ENCODE measurements at places on chromosomes 6 and 20.

DNA sequence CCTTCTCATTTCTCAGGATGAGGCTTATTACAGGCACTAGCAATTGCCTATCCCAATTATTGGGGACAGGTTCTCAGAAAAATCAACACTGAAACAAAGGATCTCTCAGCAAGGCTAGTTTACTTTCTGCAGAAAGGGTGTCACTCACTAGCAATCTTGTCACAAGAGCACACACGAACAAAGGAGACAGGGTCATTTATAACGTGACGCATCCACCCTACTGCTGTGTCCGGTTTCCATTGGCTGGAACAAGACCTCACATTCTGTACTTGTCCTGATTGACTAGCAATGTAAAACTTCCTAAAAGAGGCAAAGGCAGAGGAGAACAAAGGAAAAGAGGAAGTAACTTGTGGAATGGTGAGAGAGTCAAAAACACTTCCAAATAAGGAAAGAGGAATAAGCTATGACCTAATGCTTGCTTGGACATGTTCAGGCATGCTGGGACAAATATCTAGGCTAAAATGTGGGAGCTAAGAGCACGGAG is 160.2 kb upstream of the STXBP5 start:
- DNase-seq, result no peak

DNA sequence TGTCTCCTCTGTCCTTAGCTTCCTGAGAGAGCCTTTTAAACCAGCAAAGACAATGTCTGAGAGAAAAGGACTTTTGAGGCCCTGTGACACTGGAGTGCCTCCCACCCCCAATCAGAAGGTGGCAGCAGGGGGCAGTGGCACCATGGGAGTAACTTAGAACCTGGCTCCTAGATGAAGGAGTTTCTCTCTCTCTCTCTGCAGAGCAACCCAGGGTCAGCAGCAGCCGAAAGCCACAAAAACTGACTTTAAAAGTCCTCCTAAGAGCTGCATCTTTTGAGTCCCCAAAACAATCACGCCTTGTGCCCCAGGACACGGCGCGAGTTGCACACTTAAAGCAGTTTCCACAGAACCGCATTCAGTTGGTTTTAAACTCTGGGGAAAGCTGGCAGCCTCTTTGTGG is 5.3 kb upstream of the TCP11 start:
- DNase-seq, result no peak

DNA sequence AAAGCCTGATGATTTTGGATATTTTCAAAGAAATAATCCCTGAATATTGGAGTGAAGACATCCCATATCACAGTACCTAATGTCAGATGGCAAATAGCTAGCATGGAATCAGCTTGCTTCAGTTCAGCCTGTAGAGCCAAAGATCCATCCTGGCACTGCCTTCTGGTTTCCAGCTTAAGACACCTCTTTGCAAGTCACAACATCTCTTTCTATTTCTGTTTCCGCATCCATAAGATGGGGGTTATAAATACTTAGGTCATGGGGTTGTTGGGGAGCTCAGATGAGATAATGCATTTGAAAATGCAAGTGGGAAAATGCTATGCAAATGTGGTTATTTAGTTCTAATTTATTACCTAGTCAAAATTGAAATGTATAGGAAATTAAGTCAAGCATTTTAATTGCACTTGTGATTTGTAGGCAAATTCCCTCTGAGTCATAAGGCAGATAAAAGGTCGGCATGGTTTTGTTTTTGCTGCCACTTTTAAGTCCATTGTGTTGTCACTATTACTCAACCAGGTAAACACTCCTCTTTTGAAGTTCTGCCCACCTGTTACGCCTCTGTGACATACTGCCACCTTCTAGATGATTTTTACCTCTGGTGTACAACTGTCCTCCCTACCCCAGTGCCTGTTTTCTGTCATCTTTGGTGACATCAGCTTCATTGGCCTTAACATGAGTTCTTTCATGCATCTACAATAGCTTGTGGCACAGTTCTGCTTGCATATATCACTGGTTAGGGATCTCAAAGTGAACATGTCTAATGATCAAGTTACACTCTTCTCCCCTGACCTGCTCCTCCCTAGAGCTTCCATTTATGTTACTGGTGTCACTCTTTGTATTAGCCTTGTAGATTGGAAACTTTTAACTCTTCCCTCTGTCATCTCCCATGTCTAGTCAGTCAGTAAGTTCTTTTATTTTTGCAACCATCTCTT is 96.6 kb downstream of the CDKAL1 start:
- no peak for DNase-seq

DNA sequence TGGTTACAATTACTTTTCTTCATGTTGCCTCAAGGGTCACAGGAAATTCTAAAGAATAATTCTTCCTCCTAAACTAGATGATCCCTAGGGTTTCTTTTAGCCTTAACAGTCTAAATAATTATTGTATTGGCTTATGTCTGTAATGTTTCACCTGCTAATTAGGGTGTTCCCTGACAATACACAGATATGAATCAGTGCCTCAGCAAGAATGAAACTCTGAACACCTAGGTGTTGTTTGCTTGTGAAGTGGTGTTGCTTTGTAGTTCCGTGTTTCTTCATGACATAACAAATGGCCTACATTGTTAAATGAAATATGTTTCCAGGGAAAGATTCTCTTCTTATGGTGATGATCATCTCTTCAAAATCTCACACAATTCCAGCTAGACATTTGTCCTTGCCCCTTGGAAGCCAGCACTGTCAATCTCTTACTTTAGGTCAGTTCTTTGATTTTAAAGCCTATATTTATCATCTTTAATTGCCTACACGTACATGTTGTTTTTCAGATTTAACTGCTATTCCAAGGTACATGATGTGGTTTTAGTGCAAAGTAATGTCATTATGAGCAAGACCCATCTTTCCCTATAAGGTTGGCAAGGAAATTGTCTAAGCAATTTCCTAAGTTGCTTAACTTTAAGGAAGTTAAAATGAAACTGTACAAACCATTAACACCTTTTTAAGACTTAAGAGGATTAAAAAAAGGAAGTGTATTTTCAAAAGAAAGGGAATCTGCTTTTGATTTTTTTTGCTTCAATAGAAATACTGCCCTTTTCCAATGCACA is 111.9 kb downstream of the TBC1D7 start:
- no peak for DNase-seq

DNA sequence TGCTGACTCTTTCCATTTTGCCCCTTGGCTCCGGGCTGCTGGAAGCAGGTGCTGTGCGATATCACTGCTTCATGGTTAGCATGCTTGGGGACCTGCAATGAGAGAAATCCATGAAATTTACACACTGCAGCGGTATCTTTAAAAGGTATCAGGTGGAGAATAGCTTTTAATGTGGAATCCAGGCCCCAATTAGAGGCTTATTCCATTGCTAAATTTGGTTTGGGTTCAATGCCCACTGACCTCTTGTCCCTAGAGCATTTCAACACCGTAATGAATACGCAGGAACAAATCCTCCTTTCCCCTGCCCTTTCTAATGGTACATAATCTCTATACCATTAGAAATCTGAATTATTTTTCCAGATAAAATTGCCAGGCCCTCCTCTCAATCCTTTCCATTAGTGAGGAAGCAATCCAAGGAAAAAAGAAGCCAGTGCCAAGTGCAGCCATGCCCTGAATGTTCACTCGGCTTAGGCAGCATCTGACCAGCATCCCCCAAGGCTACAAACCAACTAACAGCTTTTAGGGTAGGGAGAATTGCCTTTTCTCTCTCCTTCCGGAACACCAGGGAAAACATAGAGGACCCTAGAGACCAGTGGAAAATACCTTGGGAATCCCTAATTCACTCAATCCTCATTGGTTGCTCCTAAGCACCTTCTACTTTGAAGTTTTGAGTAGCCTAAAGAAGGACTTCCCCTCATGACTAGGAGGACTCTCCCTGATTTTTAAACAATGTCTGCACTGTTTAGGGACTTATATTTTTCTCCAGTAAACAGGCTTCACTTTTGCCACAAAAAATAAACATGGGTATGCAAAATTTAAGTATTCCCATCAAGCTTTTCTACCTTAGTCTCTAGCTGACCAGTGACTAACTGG is 143.1 kb downstream of the QRSL1 start:
- DNase-seq, result no peak

DNA sequence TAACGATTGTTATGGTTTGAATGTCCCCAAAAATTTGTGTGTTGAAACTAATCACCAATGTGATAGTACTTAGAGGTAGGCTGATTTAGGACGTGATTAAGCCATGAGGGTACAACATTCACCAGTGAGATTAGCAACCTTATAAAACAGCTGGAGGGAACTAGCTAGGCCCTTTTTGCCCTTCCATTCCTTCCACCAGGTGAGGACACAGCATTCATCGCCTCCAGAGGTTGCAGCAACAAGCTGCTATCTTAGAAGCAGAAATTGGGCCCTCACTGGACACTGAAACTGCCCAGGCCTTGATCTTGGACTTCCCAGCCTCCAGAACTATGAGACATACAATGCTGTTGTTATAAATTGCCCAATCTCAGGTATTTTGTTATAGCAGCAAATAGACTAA is 340.7 kb upstream of the JARID2 start:
- DNase-seq, result no peak

GRCh38 chr6:85015396-85015990 is 251.1 kb upstream of the TBX18 start:
- no peak for DNase-seq

DNA sequence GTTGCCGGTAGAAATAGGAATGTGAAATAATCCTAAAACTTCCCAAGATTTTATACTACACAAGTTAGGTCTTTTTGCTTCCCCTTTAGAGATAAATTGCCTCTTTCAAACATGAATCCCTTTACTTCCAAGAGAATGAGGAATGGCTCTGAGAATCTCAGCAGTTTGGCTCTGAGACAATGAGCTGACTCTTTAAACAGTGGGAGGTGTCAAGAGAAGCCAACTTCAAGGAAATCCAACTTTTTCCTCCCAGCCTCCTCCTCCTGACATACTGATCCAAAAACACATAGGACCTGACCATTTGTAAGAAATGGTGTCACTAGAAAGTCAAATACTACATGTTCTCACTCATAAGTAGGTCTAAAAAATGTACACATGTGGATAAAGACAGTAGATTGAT is 154.2 kb downstream of the ALDH8A1 start:
- DNase-seq, result no peak

DNA sequence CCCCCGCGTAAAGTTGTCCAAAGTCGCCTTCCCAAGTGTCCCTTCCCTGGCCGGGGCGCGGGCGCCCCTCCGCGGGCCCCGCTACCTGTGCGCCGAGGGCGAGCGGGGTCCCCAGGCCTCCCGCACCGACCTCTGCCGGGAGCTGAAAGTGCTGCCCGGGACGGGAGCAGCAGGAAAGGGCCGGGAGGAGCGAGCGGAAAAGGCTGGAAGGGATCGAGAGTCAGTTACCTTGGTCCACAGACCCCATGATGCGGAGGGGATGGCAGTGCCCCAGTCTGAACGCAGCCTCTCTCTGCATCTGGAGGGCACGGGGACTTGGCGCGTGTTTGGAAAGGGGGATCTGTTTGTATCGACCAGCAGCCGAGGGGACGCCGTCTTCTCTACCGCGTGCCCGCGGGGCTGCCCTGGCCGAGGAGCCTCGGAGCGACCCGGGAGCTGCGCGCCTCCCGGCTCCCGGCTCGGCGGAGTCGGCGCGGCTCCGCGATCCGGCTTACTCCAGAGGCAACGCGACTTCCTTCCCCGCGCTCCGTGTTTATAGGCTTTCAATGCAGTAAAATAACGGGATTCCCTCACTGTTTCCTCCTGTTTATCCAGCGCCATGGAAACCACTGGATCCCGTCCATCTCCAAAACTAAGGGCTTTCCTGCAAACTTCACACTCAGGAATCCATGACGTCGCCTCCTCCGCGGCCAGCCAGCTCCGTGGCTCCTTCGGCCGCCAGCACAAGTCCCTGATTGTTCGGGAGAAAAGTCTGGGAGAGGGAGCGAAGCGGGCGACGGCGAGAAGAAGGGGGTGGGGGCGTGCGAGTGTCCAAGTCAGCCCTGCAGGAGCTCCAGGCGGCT is 20.0 kb upstream of the NFATC2 start:
- DNase-seq, result no peak

- no peak for DNase-seq
Measured at GRCh38 chr6:143158113-143158581, 97.5 kb downstream of the AIG1 start.

- DNase-seq, result no peak
Measured at GRCh38 chr6:15980801-15981200, 148.1 kb upstream of the MYLIP start.

All from stimulated activated CD8-positive, alpha-beta memory T cell treated with anti-CD3 and anti-CD28 coated beads, Interleukin-15, amount 100 ng/mL, for 4 hours (primary cell).